ENCODE measurements at places on chromosomes 16 and 17. TPM values are rescaled to one million over a fixed set of nuclear protein-coding genes. Genes with fewer than 3 reads are reported as not detected.

DNA sequence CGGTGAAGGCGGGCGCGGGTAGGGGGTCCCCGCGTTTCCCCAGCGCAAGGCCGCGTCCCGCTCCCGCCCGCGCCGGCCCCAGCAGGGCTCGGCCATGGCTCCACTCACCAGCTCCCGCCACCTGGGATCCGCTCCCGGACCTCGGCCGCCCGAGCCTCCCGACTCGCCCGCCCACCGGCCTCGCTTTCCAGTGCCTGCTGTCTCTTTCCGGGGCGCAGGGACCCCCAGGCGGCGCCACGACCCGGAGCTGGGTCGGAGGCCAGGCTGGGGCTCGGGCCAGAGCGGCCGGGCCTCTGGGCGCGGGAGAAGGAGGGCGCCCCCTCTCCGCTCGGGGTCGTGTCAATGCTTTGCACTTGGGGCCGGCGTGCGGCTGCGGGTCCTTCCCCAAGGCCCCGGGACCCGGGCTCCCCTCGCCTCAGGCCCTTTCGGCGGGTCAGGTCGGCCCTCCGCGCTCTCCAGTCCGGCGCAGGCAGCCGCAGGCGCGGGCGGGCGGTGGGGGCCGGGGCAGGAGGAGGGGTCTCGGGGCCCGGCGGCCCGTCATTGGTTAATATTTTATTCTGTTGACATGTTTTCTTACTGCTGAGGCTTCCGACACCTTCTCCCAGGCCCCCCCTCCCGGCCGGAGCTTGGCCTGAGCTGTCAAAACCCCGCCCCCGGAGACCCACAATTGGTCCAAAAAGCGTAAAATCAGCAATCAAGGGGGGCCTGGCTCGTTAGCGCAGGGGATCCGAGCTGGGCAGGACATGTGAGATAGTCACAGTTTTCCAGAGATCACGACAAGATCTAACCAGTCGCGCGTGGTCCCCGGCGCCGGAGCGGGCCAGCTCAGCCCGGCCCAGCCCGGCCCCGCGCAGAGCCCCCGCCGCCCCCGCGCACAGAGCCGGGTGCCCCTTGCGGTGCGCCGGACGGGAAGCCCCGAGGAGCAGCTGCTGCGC, at the start of gene TBX2:
Gene TBX2, plus strand, starts transcription at position 713 of the 935 bp plus-strand sequence. CDS start 334 bp downstream, outside the sequence.
- peak; percentile 85 for DNase-seq

DNA sequence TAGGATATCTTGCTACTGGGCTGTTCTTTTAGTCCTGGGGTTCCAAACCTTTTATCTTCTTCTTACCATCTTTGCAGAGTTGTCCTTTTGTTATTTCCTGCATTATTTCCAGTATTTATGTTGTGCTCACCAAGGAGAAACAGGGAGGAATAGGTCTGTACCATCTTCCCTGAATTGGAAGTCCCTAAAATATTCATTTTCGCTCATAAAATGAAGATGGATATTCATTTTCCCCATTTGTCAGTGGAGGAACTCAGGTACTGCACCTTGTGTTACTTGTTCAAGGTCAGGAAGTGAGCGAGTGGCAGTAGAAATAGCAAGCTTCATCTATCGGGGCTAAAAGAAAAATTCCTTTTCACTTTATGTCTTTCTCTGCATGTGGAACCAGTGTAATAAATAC, 989.7 kb downstream of the CDH11 start:
- no peak for DNase-seq

DNA sequence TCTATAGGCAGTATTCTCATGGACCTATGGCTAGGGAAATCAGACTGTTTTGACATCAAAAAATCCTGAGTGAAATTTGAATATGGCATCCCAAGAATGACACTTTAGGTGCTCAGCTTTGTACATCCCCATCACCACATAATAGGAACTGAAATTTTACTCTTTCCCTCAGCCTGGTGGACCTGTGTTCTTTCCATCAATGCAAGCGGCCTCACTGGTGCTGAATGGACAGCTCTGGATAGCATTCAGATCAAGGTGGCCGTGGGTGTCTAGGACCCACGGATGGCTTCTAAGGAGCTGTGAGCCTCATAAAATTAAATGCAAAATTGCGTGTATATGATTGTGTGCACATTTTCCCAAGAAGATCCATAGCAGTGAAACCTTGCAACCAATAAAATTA, 152.6 kb downstream of the MAP2K6 start:
- DNase-seq = no peak

DNA sequence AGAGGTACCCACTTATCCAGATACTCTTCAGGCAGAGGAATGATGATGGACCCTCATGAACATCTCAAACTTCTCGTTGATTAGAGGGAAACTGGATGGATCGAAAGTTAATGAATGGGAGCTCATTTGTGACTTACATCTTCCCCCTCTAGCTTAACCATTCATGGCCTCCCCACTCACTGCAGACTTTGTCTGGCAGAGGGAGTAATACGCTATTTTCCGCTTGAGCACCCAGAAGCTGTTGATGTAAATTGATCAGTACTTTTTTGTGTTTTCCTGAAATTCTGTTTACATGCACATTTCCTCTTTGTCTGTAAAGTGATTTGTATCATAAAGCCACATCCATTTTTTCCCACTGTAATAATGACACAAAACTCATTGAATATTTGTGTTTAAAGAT, 239.1 kb upstream of the RBFOX1 start:
- DNase-seq = no peak

- no peak for DNase-seq
Observed at GRCh38 chr17:9529033-9529700, 46.5 kb downstream of the STX8 start.

- DNase-seq = no peak
Observed at GRCh38 chr17:47273245-47273644, 19.6 kb downstream of the ITGB3 start.

- no peak for DNase-seq
Observed at GRCh38 chr17:13410214-13410613, 191.5 kb downstream of the HS3ST3A1 start.

GRCh38 chr17:41308251-41308917, 725 bp downstream of the KRTAP16-1 start:
- DNase-seq = peak; percentile 38

DNA sequence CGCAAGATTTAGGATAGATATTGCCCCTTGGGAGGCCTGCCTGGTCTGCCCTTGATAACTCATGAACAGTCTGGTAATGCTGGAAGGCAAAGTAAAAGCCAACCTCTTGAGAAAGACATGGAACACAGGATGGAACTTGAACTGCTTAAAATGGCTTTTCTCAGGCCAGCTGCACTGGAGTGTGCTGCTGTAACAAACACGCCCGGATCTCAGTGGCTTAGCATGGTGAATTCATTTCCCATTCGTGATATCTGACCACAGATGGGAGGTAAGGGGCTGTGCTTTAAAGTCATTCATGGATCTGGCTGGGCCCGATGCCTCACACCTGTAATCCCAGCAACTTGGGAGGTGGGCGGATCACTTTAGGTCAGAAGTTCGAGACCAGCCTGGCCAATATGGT, 113.2 kb downstream of the WWOX start:
- DNase-seq = no peak

- DNase-seq = no peak
Observed at GRCh38 chr16:68300734-68301459, 9.8 kb downstream of the SLC7A6OS start.

The EPX gene
- 0.62 TPM for polyA plus RNA-seq

The SLC38A10 gene
- polyA plus RNA-seq = 53.2 TPM

The PRR35 gene
- 0.14 TPM for polyA plus RNA-seq

The RGS9 gene
- polyA plus RNA-seq = 2.8 TPM

The SOCS1 gene
- 2.9 TPM for polyA plus RNA-seq
